Stimulated activated CD4-positive, alpha-beta T cell treated with anti-CD3 and anti-CD28 coated beads, Interleukin-1b, Interleukin-23, amount 100 ng/mL, for 24 hours (primary cell): ENCODE measurements at places on chromosomes 2 and 18.

DNA sequence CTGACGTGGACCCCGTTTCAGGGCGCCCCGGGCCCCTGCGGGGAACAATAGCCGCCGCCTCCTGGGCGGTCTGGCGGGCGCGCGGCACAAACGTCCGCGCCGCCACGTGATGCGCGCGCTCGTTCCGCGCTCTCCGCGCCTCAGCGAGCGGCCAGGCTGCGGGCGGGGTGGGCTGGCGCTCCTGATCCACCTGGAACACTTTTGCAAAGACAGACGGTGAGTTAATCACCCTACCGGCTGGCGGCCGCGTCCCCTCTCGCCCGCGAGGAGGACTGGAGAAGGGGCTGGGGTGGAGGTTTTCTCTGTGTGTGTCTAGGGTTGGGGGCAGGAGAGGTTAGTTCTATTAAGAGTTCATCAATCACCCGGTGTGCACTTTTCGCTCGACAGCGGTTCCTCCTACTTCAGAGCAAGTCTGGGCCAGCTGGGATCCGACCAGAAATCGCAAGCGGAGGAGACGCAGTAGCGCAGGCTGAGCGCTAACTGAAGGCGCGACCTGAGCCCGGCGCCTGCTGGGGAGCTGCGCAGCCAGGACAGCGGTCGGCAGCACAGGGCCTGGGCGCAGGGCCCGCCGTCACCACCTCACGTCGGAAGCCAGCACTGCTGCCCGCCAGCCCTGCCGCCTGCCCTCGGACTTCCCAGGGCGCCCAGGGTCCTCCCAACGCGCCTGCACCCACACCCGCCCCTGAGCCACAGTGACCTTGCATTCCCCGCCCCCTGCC is 10.3 kb upstream of the HOXD1 start:
- DNase-seq, result no peak

DNA sequence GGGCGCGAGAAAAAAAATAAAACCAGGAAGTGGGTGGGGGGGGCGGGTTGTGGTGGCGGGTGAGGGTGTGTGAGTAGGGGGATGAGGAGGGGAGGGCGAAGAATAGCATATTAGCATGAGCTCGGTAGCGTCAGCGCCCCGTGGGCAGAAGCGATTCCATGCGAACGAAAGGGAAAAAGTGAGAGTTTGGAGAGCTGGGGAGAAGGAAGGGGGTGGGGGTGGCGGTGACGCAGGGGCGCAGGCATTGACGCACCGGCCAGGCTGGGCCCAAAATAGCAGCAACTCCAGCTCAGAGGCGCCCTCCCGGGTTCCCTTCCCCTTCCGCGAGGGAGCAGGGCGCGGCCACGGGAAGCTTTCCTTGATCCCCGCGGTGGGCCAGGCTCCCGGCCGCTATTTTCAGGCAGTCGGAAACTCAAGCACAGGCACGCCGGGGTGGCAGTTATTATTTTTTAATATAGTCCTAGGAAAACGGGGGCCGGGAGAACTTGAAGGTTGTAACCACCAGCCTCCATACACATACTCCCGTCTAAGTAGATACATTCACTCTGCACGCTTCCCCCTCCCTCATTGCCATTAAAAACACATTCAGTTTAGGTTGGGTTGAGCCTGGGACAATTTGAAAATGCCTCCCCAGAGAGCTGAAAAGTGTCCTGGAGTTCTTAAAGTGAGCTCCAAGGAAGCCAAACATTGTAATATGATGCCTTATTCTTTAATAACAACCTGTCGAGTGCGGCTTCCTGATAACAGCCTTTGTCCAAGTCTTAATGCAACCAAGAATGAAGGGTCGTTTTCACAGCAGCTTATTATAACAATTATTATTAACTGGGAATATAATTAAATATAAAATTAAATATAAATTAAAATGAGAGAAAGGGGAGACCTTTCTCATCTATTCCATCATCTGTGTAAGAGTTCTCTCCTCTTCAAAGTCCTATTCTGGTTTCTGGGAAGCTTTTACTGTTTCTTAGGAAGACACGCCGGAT is 2.3 kb upstream of the NR4A2 start:
- peak; percentile 72 for DNase-seq

DNA sequence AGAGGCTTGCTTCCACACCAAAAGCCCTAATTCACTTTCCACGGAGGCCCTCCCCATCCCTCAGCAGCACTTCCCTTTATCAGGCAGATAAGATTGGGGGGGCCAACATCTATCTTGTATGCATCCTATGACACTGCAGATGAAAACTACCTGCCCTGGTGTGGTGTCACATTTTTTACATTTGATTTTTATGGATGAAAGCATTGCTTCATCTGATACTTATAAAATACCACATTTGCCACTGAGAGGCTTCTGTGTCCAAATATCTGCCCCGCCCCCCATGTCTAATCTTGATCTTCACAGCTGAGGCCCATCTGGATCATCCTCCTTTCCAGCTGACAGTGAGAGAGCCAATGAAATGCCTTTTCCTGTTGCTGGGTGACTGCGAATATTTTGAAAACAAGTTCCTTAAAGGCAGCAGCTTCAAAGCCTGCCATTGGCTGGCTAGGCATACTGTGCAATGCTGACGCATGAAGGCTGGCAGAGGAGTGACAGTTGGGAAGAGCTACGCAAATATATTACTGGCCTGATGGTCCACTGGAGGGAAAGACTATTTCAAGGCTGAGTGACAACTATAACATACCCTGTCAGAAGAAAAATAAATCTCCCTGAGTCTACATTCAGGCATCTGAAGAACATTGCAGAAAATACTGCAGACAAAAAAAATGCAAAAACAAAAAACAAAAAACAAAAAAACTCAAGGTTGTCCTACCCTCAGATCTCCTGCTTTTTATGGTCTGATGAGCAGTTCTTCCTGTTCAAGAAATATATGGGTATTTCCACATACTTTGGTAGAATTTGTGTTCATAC is 318.7 kb downstream of the PDE11A start:
- DNase-seq, result no peak

DNA sequence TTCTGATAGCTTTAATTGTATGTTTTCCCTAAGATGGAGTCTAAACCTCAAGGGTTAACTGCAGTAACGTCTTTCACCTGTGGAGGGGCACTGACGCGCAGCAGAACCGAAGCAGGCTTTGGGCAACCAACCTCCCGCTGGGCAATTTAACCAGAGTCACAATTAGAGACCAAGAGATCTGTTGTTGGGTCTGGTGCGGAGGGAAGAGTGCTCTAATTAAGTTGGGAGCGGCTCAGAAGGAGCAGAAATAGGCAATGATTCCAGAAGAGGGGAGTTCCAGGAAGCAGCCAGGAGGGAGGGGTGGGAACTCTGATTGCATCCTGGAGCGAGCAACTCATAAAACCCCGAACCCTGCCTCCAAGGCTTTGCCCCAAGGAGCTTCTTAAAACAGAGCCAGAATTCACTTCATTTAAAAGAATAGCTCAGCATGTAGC is 245.8 kb downstream of the PAX3 start:
- DNase-seq, result no peak

- DNase-seq, result no peak
Measured at GRCh38 chr2:145379934-145380333, 860.0 kb upstream of the ZEB2 start.

GRCh38 chr2:1739961-1740715 is 4.2 kb downstream of the PXDN start:
- no peak for DNase-seq

DNA sequence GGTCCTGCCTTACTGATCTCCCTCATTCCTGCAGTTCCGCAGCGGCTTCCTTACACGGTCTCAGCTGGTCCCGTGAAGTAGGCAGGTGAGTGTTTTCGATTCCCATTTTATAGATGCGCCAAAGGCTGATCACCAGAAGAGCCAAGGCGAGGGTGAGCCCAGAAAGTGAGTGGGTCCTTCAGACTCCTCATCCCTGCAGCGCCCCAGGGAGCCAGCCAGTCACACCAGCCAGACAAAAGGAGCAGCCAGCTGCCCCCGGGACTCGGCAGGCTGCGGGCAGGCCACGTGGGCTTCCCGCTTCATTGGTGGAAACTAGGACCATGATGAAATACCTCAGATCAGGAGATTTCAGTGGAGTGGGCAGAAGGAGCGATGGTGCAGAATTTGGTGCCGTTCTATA is 85.9 kb downstream of the SMAD7 start:
- DNase-seq, result no peak

DNA sequence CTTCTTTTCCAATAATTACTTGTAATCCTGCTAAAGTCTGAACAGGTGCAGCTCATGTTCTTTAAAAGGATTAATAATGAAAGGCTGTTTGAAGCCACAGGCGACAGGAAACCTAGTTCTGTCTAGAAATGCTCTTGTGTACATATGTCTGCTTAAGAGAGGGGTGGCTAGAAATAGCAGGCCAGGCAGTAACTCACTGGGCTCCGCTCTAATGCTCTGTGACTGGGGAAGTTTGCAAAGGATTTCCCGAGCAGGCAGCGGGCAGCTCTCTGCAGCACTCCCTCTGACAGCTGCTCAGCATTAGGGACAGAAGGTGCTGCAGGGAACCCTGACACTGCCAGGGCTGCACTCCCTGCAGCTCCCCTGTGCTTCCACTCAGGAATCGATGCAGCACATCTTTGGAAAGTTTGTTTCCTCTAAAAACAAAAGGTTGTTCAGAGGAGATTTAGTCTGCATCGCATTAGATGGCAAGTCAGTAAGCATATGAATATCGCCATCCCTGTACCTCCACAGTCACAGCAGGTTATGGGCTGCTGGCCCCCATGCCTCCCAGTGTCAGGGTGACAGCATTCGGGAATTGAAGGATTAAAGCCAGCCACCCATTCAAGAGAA is 33.1 kb upstream of the TTC39C start:
- DNase-seq, result no peak

DNA sequence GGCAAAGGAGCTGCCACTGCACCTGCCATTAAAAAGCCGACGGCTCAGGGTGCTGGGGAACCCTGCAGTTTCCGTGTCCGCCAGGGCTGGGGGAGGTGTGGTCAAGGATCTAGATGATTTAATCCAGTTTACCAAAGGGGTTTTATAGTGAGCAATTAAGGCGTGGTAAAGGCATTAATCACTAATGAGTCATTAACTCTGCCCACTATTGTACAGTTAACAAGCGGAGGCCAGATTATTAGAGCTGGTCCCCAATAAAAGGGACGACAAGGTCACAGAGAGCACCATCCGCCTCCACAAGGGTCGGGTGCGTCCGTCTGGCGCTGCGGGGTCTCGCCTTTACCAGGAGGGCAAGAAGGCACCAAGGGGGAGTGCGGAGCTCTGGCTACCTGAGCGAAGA is 9.6 kb downstream of the RAX start:
- DNase-seq, result no peak

GRCh38 chr2:165017966-165018596 is 62.8 kb upstream of the SLC38A11 start:
- no peak for DNase-seq

DNA sequence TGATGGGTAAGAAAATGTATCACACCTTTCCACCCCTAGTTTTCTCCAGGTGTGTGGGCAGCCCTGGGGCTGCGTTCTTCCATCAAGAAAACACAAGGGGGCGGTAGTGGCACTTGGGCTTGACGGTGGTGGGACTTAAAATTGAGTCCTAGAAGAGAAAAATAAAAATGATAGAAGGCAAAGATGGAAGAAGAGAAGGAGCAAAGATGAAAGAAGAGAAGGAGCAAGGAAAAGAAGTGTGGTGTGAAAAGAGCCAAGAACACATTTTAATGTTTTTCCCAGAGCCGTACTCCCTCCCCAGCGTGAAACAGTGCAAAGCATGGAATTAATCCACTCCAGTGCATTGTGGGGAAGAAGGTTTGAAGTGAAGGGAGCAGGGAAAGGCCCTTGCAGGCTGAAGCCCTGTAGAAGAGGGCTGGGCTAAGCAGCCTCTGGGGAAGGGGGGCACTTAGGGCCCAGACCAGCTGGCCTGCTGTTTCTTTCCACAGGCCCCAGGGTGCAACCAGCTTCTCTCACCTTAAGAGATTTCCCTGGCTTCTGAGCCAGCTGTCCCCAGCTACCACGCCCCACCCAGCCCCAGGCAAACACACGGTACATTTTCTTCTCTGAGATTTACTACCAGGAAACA is 256.8 kb downstream of the RNF152 start:
- DNase-seq, result peak; percentile 16

GRCh38 chr2:24125956-24126355 is 2.7 kb downstream of the FAM228B start:
- no peak for DNase-seq

- DNase-seq, result no peak
Measured at GRCh38 chr2:174331595-174332216, 3.0 kb upstream of the SP9 start.

- DNase-seq, result no peak
Measured at GRCh38 chr18:23541349-23542093, 38.2 kb downstream of the RMC1 start.
